ENCODE measurements at places on chromosomes 3 and 15.

GRCh38 chr3:174363256-174363655, 495.9 kb upstream of the NAALADL2 start:
- no peak for DNase-seq

- DNase-seq = no peak
Observed at GRCh38 chr3:20975188-20975651, 775.8 kb downstream of the ZNF385D start.

- DNase-seq = no peak
Observed at GRCh38 chr3:73484656-73485248, 140.0 kb downstream of the PDZRN3 start.

- DNase-seq = no peak
Observed at GRCh38 chr15:48875241-48875960, 2.5 kb upstream of the EID1 start.

DNA sequence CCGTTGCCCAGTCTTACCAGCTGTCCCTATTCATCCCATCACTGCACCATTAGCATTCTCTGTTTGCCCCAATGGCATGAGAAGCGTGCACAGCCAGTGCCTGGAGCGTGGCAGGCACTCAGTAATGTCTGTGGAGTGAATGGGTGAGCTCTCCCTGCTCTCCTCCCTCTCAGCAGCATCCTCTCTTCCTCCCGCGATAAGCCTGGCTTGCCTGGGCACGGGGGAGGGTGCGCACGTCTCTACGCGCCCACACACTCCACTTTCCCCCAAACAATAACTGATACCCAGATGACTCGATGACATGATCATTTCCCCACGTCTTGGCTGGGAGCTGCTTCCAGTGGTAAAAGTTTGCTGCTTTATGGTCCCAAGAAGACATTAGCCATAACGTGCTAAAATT, 81.8 kb upstream of the LINGO1 start:
- no peak for DNase-seq

DNA sequence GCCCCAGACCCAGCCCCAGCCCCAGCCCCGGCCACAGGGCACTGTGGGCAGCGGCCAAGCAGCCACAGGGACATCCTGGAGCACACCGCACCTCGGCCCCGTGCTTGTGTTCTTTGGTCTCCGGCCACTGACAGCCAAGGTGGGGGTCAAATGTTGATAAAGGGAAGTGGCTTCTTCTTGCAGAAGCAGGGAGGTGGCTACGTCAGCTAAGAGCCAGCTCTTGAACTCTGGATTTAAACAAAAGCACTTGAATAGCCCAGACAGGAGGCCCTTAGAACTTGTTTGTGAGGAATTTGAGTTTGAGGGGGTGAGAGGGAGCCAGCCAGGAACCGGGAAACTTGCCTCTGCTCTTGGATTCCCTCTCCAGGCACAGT, 135.8 kb upstream of the ABHD17C start:
- no peak for DNase-seq

GRCh38 chr3:78613421-78613879, 1154.3 kb downstream of the ROBO1 start:
- DNase-seq = no peak

GRCh38 chr15:83102346-83102745, 5.1 kb upstream of the TM6SF1 start:
- no peak for DNase-seq

DNA sequence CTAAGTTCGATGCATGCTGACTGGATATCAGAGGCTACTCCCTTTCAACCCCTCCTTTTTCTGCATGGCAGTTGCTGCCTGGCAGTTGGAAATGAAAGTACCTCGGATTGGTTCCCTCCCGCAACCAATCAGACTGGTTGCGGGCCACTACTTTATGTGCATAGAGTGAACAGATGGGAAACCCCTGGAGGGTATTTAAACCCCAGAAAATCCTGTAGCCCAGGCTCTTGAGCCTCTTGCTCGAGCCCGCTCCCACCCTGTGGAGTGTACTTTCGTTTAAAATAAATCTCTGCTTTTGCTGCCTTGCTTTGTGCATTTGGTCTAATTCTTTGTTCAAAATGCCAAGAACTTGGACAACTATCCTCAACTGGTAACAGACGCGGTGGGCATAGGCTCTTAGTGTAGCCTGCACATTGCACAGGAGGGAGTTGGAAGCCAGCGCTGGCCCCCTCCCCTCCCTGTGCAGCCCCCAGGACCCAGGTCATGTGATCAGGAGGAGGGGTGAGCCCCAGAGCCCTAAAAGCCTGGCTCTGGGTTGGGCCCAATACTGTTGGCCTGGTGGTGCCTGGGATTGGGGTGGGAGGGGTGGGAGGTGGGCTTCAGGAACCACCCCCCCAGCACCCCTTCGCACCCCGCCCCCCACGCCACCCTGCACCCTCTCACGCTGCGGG, 26.8 kb downstream of the RHCG start:
- no peak for DNase-seq

GRCh38 chr3:183988216-183988790, 29.4 kb downstream of the ABCC5 start:
- DNase-seq = no peak

- no peak for DNase-seq
Observed at GRCh38 chr3:172201870-172202236, 162.5 kb downstream of the FNDC3B start.

DNA sequence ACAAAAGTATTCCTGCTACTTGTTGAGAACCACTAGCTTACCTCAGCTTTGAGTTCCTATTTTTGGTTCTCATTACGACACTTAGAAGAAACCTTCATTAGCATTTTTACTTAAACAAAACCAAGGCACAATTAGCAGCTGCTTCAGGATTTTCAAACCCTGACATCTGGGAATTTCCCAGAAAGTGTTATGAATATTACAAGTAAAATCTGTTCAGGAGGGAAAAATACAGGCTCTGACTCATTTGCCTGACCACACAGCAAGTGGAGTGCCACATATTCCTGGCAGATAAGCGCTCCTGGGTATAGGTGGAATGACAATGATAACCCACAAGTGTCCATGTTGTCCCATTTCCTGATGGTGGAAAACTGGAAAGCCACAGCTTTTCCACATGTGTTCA, 10.3 kb upstream of the RFTN1 start:
- DNase-seq = no peak

- DNase-seq = no peak
Observed at GRCh38 chr3:133055339-133055738, 17.1 kb downstream of the TMEM108 start.

All from activated T-helper 1 cell treated with Interleukin-2 at 50 U/mL for 16 hours (primary cell).